Calu3 (cell line): ENCODE measurements at places on chromosomes 7 and 10. TPM values are rescaled to one million over a fixed set of nuclear protein-coding genes. Genes with fewer than 3 reads are reported as not detected.

DNA sequence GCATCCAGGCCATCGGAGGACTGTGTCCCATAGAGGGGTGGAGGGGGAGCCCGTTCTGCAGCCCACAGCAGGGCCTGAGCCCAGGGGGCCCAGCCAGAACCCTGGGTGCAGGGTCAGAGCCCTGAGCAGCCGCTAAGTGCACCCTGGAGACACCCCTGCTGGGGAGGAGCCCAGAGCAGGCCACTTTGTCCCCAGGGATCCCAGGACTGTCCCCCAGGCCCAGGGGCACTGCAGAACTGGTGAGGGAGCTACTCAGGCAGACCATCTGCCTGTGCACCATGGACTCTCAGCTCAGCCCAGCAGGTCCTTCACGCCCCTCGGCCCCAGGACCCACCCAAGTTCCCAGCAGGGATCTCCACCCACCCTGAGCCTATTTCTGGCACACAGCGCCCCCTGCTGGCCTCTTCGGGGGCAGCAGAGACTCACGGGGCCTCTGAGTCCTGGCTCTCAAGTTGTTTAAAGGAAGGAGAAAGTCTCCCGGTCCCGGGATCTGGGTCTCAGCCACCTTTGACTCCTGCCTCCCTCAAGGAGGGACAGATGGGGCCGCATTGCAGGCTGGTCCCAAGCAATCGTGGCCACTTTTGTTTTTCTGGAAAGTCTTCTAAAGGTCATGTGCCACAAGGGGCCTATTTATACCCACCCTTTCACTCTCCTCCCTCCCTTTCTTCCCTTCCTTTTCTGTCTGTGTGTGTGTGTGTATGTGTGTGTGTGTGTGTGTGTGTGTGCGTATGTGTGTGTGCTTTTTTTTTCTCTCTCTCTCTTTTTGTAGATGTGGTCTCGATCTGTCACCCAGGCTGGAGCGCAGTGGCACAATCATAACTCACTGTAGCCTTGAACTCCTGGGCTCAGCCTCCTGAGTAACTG lies 90.3 kb downstream of the MYL10 start:
- peak; percentile 63 for DNase-seq

DNA sequence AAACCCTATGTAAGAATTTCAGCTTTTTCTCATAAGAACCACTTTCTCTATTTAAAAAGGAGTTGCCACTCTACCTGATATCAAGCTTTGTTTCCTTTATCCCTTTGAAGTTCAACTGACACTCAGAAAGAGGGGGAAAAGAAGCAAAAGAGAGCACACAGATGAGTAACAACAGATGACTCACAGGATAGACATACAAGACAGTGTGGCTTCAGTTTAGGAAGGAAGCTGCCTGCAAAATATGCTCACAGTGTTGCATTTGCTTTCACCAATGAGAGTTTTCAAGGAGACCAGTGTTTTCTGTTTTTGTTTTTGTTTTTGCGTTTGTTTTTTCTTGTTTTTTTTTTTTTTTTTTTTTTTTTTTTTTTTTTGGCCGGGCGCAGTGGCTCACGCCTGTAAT lies 1181.6 kb downstream of the DNAJB9 start:
- no peak for DNase-seq

- DNase-seq: no peak
Observed at GRCh38 chr10:14543904-14544210, 213.1 kb upstream of the FRMD4A start.

GRCh38 chr10:31774299-31774900 lies 154.2 kb downstream of the ARHGAP12 start:
- DNase-seq: no peak

FAM237B gene
- not detected in 2 replicates for total RNA-seq

NEURL1 gene
- total RNA-seq: 0.22 TPM in 1 of 2 replicates, not detected in the other
